NCI-H1092 treated with DMSO at 0.1 percent for 48 hours (cell line): ENCODE measurements at places on chromosomes 2 and 18.

- no peak for DNase-seq
These were observed 53.9 kb upstream of the NRP2 start for GRCh38 chr2:205628422-205628821.

DNA sequence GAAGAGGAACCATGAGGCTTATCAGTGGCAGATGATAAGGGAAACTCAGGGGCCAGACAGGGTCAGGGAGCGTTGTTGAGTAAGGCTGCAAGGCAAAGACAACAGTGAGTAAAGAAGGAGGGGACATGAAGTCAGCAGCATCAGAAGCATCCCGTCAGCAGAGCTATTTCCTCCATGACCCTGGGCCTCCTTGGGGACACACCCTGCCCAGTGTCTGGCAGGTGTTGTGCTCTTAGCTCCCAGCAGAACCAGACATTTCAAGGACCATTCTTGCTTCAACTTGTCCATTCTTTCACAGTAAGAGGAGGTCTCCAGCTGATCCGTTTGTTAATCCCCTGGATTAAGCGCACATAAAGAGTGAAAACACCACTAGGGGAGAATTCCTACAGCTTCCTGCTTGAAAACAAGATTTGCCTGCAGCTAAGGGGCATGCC, 88.7 kb upstream of the MEIS1 start:
- no peak for DNase-seq

DNA sequence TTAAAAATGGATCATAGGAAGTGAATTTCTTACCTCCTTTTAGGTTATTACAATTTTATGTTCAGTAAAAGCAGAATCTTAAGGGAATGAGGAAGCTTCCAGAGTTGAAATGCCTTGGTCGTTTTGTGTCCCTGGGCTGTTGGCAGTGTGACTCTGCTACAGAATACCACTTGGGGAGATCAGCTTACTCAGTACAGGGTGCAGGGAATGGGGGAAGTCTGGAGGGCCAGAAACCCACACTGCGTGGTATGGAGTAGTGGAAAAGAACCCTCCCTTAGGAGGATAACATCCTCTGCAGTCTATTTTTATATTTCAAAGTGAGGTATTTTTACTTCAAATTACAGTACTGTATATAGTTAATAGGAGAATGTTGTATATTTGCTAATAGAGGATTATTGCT, 51.1 kb downstream of the R3HDM1 start:
- DNase-seq, result no peak

DNA sequence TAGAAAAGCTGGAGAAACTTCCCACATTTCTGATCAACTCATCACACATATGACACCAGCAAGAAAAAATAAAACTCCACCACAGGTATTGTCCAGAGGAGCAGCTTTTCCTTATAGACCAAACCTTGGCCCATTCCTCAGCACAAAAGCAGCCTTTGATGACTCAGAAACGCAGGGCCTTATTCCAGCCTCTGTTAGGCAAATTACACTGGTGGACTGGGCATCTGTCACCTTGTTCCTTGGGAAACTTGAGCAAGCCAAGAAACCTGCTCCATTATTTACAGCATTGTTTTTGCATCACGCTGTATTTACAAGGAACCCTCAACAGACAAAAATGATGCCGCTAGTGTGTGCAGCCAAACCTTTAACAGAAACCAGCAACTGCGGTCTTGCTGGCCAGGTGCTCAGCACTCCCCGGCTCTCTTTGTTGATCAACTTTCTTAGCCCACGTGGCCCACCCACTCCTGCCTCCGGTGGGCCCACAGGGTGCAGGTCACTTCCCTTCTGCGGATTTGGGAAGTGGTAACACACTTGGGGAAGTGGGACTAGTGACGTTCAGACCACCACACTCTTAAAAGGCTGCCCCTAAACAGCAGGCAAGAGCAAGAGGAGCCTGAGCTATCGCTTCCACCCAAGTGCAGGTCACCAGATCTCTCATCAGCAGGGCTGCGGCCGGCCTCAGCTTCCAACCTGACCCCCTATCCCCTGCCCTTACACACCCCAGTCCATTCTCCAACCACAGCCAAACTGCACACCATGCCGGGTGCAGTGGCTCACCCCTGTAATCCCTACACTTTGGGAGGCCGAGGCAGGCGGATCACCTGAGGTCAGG, 1.5 kb downstream of the AP1S3 start:
- DNase-seq, result no peak

- peak; percentile 63 for DNase-seq
These were observed 63.2 kb upstream of the MAPRE2 start for GRCh38 chr18:34977838-34978532.

- DNase-seq, result no peak
These were observed 97.3 kb downstream of the DOCK10 start for GRCh38 chr2:224944707-224945547.

- DNase-seq, result no peak
These were observed 23.7 kb upstream of the SMAD7 start for GRCh38 chr18:48974304-48975119.

GRCh38 chr2:35788543-35788942, 567.0 kb upstream of the CRIM1 start:
- DNase-seq, result no peak

DNA sequence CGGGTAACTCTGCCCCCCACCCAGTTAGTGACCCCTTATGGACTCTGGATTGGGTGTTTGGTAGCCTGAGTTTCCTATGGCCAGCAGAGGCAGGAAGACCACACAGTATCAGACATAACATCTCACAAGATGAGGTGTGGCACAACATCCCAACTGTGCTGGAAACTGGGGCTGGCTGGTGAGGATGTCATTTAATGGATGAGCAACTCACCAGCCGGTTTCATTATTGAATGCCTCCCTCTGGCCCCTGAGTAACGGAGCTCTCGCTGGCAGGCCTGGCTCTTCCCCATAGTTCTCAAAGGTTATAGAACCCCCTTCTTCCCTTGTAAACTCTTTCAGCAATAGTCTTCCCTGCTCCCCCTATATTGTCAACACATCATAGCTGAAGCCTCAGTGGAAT, 195.0 kb downstream of the BCL11A start:
- no peak for DNase-seq

DNA sequence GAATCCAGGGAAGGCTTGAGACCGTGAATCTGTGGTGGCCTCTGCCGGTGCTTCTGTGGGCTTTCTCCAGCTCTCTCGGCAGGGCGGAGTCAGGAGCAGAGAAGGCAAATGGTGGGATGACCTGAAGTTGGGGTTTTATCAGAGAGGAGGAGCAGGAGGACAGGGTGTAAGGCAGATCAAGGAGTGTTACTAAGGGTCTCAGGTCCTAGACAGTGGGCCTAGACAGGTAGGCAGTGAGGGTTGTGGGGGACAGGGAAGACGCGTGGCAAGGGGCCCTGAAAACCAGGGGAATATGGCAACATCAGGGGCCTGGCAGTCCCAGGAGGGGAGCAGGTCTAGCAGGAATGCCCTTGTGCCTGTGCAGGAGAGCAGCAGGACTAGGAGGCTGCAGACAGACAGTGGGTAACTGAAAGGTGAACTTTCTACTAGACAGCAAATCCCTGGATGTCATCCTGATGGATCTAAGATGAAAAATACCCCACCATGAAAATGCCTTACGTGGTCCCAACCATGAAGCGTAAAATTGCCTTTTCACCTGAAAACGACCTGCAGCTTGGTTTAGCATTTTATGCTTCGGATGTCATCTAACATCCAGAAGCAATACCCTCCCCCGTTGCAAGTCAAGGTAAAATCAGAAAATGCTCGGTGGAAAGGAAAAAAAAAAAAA, 42.1 kb downstream of the SRSF7 start:
- no peak for DNase-seq

DNA sequence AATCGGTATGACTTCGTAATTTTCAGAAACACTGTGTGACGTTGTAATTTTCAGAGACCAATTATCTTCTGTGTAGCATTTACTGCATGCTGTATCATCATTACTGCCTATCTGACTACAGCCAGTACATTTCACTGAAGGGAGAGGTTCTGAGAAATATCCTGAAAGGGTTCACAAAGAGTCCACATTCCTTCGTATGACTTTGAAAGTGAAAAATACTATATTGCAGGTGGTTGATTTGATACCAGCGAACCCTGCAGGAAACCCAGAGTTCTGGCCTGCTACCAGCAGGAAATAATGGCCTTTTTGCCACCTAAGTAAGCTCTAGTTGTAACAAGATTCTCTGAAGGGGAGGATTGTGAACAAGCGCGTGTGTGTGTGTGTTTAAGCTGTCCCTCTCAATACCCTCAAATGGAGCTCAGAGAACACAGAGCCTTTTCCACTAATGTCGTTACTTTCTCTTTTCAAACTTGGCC, 155.5 kb downstream of the ARHGAP28 start:
- DNase-seq, result no peak

DNA sequence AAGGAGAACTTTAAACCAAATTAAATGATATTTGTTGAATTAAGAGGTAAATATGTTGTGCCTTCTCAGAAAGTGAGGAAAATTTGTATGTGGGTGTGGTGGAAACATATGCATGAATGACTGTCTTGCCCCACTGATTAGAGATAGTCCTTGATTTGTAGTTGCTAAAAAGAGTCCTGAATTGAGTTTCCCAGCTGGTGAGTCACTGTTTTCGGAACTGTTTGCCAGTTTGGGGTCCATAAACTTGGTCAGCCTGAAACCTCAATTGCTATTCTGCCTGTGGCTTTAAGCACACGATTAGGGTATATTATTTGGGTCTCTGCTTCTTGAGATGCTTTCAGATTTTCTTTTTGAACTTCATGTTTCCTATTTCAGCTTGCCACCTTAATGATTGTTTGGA, 53.3 kb downstream of the PIKFYVE start:
- no peak for DNase-seq

GRCh38 chr2:21910832-21911507, 787.2 kb downstream of the TDRD15 start:
- DNase-seq, result no peak

DNA sequence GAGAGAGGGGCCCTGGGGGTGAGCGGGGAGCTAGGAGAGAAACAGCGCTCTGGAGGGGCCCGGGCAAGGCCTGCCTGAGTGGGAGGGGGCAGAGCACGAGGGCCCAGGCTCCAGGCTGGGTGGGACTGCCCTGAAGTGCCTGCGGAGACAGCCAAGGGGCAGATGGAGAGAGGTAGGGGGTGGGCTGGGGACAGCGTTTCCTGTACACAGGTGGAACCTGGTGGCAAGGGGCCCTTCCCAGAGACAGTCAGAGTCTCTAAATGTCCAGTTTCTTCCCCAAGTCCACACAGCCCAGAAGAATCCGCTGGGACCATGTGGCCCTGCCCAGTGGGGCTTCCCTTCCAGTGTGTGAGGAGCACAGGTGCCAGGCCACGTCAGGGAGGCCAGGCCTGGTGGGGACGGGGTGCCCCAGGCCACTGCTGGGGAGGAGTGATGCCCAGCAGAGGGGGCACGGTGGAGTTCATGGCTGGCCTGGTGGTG, 1.7 kb upstream of the GPR35 start:
- no peak for DNase-seq

DNA sequence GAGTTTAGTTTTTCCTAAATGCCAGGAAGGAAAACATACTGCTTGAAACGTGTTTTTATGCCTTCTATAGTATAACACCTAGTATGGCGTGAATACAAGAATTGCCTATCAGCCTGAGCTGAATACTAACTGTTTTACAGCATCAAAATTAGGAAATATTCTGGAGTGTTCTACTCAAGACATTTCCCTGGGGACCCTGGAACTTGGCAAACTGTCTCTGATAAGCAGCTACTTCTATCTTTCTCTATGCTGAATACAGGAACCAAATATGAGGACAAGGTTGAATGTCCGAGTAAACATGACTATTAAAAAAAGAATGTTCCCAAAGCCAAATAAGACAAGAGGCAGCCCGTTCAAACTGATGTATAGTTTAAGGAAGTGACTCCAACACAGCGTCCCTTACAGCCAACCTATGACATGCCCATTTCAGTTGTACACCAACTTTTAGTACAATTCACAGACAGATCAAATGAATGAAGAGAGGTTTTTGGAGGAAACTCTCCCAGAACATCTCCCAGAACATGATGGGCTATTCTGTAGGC, 951.3 kb upstream of the ACVR2A start:
- DNase-seq, result no peak

DNA sequence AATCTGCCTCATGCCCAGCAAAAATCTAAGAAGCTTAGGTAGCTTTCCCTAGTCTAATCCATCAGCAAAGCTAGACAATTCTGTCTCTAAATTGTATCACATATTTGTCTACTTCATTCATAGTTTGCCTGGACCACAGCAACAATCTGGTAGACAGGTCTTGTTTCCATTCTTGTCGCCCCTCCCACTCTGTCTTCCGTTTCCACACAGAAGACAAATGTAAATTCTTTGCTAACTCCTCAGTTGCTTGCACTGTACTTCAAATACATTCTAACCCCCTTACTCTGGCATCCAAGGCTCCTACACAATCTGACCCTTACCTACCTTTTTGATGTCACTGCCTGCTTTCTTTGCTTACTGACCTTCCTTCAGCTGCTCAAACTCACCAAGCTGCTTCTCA, 40.1 kb downstream of the THUMPD2 start:
- DNase-seq, result no peak

DNA sequence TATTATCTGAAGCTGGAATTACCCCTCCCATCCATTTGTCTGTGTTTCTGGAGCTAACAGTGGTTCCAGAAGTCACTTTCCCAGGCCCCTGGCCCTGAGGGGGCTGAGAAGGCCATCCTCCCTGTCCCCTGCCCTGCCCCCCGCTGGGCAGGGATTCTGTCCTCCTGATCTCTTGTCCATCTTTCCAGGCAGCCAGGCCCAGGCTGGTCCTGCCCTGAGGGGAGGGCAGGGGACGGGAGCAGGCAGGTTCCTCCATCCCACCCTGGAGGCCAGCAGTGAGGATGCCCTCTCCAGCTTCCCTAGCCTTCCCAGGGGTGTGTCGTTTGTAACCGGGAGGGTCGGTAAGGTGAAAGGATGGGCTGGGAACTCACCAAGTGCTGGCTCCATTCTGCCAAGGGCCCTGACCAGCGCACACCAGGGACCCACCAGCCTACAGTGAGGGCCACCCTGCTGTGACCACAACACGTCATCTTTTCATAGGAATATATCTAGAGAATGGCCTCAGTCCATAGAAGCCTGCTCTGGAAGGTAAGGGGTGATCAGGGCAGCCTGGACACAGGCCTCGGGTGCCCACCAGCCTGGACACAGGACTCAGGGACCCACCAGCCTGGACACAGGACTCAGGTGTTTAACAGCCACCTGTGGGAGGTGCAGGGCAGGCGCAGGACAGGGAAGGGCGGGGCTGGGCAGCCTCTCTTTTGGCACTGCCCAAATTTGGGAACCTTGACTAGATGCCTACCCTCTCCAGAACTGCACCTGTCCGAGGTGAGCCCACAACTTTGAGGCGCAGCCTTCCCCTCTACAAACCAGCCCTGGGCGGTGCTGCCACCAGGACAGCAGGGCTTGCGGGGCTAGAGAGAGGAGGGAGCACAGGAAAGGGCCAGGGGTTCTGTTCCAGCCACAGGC, 35.8 kb upstream of the GPC1 start:
- no peak for DNase-seq

- no peak for DNase-seq
These were observed 9.2 kb downstream of the TGIF1 start for GRCh38 chr18:3458952-3459853.
